Heart right ventricle (tissue), 16 donors: ENCODE measurements at places on chromosomes 2 and 18. TPM values are rescaled to one million over a fixed set of nuclear protein-coding genes. Genes with fewer than 3 reads are reported as not detected.
A peak's percentile ranks its signal among the peaks of the same experiment; 100 is the strongest.

- no peak for DNase-seq
These were observed 25.9 kb downstream of the TTLL4 start for GRCh38 chr2:218736531-218736930.

The LYG1 gene
- total RNA-seq: 0.35 TPM

GRCh38 chr2:119359774-119360173, 6.9 kb downstream of the C2orf76 start:
- DNase-seq: no peak

- no peak for DNase-seq
These were observed 5.5 kb upstream of the ARL4C start for GRCh38 chr2:234502285-234502918.

GRCh38 chr2:66305718-66306117, 129.2 kb upstream of the MEIS1 start:
- peak; percentile 75 for DNase-seq

The PDCD1 gene
- total RNA-seq: 14.2 TPM

DNA sequence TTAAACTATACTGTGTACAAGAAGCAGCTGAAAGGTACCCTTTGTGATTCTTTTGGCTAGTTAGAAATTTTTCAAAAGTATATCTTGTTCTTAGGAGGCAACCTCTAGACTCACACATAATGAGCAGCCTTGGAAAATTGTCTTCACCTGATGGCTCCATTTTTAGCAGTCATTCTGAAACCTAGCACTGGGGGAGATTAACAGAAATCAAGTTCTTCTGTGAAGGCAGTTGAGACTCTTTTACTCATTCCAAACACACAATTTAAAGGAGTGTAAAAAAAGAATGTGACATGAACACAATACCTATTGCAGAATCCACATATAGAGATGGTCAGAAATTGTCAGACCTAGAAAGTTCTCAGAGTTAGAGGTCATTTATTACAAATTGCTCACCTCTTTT, 197.7 kb downstream of the UBE2E3 start:
- no peak for DNase-seq
